ENCODE measurements at places on chromosomes 12 and 14.

DNA sequence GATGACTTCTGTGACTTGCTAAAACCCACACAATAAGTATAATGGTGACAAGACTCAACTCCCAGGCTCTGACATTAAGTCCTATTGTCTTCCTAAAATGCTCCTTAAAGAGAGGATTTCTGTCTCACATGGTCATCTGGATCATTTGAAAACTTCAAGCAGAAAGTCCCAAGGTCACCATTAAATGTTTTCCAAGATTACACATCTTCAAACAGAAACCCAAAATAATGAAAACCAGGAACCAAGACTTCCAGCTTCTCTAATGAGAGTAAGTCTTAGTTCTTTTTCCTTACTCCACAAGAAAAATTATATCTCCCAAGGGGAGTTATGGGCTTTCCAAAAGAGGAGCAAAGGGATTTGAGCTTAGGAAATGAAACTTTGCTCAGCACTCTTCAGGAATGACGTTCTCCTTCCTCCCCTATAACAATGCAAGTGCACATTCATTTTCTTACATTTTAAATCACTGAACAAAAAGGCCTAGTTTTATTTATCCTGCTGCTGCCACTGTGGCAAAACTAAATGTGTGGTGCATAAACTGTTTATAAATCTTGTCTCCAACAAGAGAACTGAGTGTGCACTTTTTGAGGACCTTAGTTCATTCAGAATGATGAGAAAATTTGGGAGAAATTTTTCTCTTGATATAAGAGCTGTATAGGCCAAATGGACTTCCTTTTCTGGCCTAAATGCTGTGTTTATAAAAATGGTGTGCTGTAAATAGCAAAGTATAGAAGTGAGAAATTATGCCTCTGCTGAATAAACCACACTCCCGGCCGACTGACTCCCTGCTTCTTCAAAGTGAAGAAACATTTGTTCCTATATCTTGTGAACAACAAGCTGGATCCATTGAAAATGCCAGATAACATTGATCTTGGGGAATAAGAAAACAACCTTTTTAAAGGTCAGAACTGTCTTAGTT, 148.4 kb upstream of the PLEKHG7 start:
- no peak for DNase-seq

GRCh38 chr14:106790189-106791036, 1264.0 kb downstream of the TMEM121 start:
- peak; percentile 69 for DNase-seq

DNA sequence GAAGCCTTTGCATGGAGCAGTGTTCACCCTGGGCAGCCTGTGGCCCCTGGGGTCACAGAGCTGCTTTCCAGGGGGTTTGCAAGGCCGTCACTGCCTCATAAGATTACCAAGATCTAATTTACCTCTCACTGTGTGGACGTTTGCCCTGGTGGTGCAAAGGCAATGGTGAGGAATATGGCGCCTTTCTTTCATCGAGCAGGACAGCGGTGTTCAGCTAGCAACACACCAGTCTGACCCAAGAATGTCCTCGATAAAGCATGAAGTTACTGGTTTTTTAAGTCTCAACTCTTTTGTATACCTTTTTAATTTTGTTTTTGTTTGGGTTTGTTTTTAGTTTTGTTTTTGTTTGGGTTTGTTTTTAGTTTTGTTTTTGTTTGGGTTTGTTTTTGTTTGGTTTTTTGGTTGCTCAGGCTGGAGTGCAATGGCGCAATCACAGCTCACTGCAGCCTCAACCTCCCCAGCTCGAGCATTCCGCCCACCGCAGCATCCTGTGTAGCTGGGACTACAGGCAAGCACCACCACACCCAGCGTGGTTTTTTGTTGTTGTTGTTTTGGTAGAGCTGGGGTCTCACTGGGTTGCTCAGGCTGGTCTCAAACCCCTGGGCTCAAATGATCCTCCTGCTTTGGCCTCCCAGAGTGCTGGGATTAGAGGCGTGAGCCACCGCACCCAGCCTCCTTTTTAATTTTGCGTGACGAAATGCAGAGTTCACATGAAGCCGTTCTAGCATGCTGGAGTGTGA, 57.9 kb downstream of the PPP2R5C start:
- DNase-seq: no peak

DNA sequence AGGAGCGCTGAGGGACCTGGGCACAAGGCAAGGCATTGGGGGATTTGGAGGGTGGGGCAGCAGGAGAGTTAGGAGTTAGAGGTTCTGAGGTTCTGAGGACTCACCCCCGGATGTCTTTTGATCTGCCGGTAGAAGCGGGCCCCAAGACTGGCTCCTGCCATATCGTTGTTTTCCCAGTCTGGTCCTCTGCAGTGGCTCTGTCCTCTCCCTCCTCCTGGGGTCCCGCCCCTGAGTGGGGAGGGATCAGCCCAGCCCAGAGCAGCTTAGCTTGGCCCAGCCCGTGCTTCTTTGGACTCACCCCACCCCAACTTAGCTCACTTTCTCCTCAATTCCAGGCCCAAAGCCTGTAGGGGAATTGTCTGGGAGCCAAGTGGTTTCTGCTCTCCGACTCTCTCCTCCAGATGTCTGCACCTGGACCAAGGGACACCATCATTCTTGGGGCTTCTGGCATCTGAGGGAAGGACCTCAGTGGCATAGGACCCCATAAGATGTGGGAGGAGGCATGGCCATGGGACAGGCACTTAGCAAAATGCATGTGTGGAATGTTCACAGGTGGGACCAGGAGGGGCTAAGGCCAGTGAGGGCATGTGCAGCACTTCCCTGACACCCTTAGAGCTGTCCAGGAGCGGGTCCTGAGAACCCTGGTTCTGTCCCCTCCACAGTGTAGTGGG, 7.5 kb downstream of the SHMT2 start:
- DNase-seq: no peak

- DNase-seq: no peak
Observed at GRCh38 chr12:91763654-91764370, 381.8 kb downstream of the BTG1 start.

GRCh38 chr12:11321980-11322379, 11.7 kb upstream of the PRB4 start:
- DNase-seq: no peak

GRCh38 chr12:74285773-74286172, 251.9 kb upstream of the ATXN7L3B start:
- DNase-seq: peak; percentile 19

DNA sequence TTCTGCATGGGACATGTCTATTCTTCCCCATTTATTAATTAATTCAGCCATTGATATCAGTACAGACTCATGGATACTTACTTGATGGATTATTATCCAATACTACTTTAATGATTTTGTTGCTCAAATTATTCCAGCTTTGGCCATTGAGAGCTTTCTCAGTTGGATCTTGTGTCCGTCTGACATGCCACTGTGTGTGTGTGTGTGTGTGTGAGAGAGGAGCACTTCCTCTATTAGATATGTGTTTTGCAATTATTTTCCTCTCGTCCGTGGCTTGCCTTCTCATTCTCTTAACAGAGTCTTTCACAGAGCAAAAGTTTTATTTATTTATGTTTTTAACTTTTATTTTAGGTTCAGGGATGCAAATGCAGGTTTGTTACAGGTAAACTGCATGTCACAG, 194.2 kb downstream of the ADGRD1 start:
- DNase-seq: no peak

DNA sequence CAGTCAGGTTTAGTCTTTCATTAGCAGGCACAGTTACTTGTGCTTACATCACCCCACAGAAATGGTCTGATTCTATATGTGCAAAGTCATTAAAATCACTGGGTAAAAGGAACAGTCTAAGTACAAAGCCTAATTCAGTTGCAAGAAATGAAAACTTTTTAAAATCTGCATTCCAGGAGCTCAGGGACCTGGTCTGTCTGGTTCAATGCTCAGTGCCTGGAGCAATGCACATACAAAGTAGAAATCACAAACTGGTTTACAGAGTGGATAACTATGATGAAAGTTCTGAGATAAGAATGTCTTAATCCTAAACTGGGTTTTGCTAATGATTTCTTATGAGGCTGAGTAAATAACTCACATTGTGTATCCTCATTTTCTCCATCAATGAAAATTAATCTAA, 28.7 kb downstream of the LMNTD1 start:
- DNase-seq: no peak

DNA sequence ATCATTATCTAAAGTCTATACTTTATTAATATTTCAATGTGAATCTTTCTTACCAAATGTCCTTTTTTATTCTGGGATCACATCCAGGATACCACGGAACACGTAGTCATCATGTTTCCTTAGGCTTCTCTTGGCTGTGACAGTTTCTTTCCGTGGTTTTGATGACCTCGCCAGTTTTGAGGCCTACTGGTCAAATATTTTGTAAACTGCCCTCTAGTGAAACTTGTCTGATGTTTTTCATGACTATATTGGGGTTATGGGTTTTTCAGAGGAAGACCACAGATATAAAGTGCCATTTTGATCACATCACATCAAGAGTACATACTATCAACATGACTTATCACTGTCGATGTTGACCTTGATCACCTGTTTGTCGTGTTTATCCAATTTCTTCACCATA, 14.1 kb upstream of the SERPINA6 start:
- peak; percentile 39 for DNase-seq

DNA sequence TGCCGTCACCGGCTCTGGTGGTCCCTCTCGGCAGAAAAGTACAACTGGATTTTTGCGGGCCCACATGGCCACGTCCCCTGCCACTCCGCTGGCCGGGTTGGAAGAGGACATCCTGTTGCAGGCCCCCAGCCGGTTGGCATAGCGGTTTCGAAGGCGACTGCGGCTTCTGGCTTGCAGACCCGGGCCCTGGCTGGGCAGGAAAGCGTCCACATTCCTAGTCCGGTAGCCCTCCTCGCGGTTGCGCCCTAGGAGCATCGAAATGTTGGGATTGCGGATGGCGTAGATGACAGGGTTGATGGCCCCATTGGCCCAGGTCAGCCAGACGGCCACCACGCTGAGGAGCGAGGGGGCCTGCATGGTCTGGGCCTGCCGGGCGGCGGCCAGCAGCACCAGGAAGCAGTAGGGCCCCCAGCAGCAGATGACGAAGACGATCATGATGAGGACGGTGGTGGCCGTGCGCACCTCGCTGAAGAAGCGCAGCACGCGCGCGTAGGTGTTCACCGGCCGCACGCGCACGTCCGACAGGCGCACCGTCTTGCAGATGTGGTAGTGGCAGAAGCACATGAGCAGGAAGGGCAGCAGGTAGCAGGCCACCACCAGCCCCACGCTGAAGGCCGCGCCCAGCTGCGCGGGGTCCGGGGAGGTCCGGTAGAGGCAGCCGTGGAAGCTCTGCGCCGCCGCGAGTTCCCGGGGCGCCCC, 1.2 kb downstream of the GPR135 start:
- DNase-seq: no peak

- no peak for DNase-seq
Observed at GRCh38 chr14:34582117-34582680, 42.7 kb upstream of the EAPP start.

GRCh38 chr12:132601171-132601883, 9.1 kb downstream of the LRCOL1 start:
- no peak for DNase-seq

GRCh38 chr14:32254952-32255679, 52.0 kb upstream of the RNU6-8 start:
- DNase-seq: peak; percentile 73

GRCh38 chr12:51848326-51848727, at the start of gene FIGNL2:
Gene FIGNL2 (minus strand): TSS chr12:51848718. CDS start chr12:51822413, 26,305 bp downstream.
- no peak for DNase-seq

GRCh38 chr12:83793616-83794015, 1106.9 kb downstream of the TMTC2 start:
- DNase-seq: peak; percentile 47

GRCh38 chr12:131783915-131784541, 44.2 kb upstream of the MMP17 start:
- peak; percentile 76 for DNase-seq

DNA sequence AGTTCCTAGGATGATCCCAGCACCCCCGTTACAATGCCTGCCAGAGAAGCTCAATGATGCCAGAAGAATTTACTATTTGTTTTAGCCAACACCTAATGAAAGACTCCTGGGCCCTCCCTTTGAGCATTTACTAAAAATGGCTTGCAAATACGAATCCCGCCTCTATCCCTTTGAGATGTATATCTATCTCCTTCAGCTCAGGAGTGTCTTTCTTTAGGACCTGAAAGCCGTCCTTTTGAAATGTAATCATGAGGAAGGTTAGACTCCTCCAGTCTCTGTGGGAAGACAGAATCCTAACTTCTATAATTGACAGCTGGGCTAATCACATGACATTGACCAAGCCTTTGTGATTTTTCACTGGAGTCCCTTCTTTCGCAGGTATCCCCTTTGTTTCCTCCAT, 19.2 kb upstream of the DYNC1H1 start:
- no peak for DNase-seq

GRCh38 chr12:100758083-100758482, 36.5 kb upstream of the ANO4 start:
- DNase-seq: no peak

DNA sequence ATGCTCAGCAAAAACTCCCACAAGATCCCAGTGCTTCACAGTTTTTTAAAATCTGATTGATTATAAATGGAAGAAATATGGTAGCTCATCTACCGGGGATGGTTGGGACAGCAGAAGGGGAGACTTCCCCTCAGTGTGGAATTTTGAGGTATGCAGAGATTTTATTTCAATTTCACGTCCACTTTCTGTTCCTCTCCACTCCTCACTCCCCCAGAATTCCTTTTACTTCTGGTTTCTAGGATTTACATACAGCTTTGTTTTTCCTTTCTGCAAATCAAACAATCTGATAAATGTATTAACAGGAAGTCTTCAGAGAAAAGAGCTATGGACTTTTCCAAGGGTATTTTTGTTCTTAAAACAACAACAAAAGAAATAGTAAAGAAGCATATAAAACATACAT, 181.5 kb upstream of the ARHGAP5 start:
- DNase-seq: no peak

DNA sequence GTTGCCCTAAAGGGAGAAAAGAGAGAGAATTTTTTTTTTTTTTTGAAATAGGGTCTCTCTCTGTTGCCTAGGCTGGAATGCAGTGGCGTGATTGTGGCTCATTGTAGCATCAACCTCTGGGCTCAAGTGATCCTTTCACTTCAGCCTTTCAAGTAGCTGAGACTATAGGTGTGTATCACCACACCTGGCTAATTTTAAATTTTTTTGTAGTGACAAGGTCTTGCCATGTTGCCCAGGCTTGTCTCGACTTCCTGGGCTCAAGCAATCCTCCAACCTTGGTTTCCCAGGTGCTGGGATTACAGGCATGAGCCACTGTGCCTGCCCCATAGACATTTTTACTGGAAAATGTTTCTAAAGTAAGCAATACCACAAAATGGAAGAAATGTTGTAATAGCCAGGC, 36.8 kb downstream of the YARS2 start:
- DNase-seq: peak; percentile 64

DNA sequence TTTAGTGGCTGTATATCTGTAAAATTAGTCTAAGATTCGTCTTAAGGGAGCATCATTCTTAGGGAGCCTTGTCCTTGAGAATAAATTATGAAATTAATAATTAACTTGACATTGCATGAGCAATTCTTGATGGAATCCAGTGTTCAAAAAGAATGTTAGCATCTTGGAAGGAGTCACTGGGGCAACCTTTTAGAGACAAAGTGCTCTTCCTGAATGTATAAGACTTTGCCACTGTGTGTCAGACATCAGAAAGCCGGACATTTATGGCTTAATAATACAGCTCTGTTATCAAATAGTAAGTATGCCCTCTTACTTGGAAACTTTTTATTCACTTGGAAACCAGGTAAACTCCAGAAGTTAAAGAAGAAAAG, 83.3 kb downstream of the CCER1 start:
- DNase-seq: no peak

- DNase-seq: peak; percentile 58
Observed at GRCh38 chr14:54638135-54638446, 71.2 kb downstream of the SAMD4A start.

GRCh38 chr12:4768341-4768740, 48.1 kb downstream of the GALNT8 start:
- DNase-seq: no peak

- DNase-seq: no peak
Observed at GRCh38 chr12:62730649-62731048, 204.3 kb downstream of the PPM1H start.
